Type B pancreatic cell (in vitro differentiated cells): ENCODE measurements at places on chromosomes 6 and 20. TPM values are rescaled to one million over a fixed set of nuclear protein-coding genes. Genes with fewer than 3 reads are reported as not detected.
A peak's percentile ranks its signal among the peaks of the same experiment; 100 is the strongest.

DDO gene
- total RNA-seq = not detected in 2 replicates

DEFB126 gene
- not detected in 2 replicates for total RNA-seq

RHAG gene
- total RNA-seq = not detected in 2 replicates

KHDC1L gene
- 0.75 TPM in 1 of 2 replicates, not detected in the other for total RNA-seq

KIF6 gene
- 0.79 and 3.3 TPM in 2 replicates for total RNA-seq

ZSCAN23 gene
- 10.3 and 11.2 TPM in 2 replicates for total RNA-seq

DNA sequence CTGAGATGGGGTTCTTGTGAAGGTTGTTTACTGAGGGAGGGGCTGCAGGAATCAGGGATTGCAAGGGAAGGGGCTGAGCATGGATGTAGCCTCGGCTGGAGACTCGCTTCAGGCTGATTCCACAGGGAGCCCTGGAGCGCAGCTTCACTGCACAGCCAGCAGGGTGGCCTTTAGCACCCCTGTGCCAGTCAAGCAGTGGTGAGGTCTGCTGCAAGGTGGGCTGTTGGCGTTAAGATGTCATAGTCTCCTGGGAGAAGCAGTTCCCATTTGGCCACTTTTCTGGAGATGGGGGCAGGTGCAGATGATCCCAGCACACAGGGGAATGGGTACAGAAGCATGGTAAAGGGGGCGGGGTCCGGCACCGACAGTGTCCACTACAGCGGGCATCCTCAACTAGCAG lies 126.3 kb downstream of the TOX2 start:
- peaks cover 5% of the 10 kb centered on the region for H3K4me1 ChIP-seq
- H3K36me3 ChIP-seq = no peaks in the 10 kb centered on the region
- H3K27me3 ChIP-seq = peaks cover 53% of the 10 kb centered on the region

GRCh38 chr6:40253420-40253819 lies 319.2 kb upstream of the MOCS1 start:
- H3K4me1 ChIP-seq = no peaks in the 10 kb centered on the region
- H3K27ac ChIP-seq = no peak overlapping the region
- H3K4me3 ChIP-seq = no peak overlapping the region
- peaks cover 26% of the 10 kb centered on the region for H3K27me3 ChIP-seq
- peak; percentile 39 for DNase-seq

GRCh38 chr6:87965806-87966205 lies 81.8 kb upstream of the SPACA1 start:
- no peak overlapping the region for H3K4me3 ChIP-seq
- H3K27ac ChIP-seq = no peak overlapping the region
- H3K36me3 ChIP-seq = no peaks in the 10 kb centered on the region
- peaks cover 3% of the 10 kb centered on the region for H3K27me3 ChIP-seq
- H3K4me1 ChIP-seq = no peaks in the 10 kb centered on the region

- no peaks in the 10 kb centered on the region for H3K36me3 ChIP-seq
- H3K4me3 ChIP-seq = no peak overlapping the region
- DNase-seq = no peak
Measured at GRCh38 chr6:165575158-165575549, 87.9 kb downstream of the PDE10A start.

GRCh38 chr6:130970839-130971410 lies 92.1 kb downstream of the EPB41L2 start:
- no peak for DNase-seq
- no peaks in the 10 kb centered on the region for H3K36me3 ChIP-seq
- peaks cover 10% of the 10 kb centered on the region for H3K4me1 ChIP-seq
- H3K27ac ChIP-seq = no peak overlapping the region
- H3K27me3 ChIP-seq = no peaks in the 10 kb centered on the region
- no peak overlapping the region for H3K4me3 ChIP-seq

GRCh38 chr20:34861386-34862084 lies 11.1 kb downstream of the GGT7 start:
- H3K27ac ChIP-seq = peak overlapping the region; percentile 18
- no peaks in the 10 kb centered on the region for H3K27me3 ChIP-seq
- H3K4me1 ChIP-seq = peaks cover 8% of the 10 kb centered on the region

- DNase-seq = no peak
- no peaks in the 10 kb centered on the region for H3K4me1 ChIP-seq
- no peak overlapping the region for H3K27ac ChIP-seq
- H3K27me3 ChIP-seq = no peaks in the 10 kb centered on the region
- H3K4me3 ChIP-seq = no peak overlapping the region
Measured at GRCh38 chr6:46876126-46876525, 45.6 kb downstream of the ADGRF5 start.

DNA sequence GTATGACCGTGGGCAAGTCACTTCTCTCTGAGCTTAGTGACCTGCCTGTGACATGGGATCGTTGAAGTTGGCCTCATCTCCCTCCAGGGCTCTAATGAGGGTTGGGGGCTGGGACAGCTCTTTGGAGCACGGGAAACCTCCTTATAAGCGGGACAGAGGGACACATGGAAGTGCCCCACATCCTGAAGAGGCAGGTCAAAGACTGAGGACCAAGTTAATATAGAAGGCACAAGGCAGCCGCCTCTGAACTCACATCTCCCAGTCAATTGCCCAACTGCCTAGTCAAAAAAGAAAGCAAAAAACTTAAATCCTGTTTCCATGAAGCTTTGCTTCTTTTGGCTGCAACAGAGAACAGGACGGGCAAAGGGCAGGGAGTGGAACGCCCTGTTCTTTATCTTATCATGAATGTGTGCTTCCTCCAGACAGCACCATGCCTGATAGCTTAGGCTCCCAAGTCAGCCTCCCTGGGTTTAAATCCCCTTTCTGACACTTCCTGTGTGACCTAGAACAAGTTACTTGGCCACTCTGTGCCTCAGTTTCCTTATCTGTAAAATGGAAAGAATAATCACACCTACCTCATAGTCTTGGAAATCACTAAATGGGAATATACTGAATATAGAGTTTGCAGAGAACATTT lies 27.1 kb downstream of the LBP start:
- no peak for DNase-seq
- H3K36me3 ChIP-seq = no peaks in the 10 kb centered on the region
- H3K4me1 ChIP-seq = no peaks in the 10 kb centered on the region
- no peak overlapping the region for H3K4me3 ChIP-seq
- H3K27me3 ChIP-seq = peaks cover 13% of the 10 kb centered on the region
- no peak overlapping the region for H3K27ac ChIP-seq

DNA sequence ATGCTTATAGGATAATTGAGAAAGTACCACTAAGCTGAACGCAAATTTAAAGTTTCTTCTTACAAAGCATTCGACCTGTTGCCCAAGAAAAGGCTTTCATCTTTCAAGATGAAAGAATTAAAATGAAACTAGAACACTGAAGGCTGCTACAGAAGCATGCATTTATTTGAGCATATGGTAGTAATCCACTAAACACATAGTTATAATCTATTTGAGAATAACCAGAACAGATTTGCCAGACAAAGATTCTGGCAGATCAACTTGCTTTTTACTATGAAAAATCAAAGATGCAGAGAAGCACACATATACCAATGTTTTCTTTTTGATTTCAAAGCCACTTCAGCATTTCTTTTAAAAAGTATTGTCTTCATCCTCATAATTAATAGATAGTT lies 412.2 kb downstream of the UTRN start:
- H3K27me3 ChIP-seq = no peaks in the 10 kb centered on the region
- no peak overlapping the region for H3K4me3 ChIP-seq
- no peak overlapping the region for H3K27ac ChIP-seq
- peaks cover 6% of the 10 kb centered on the region for H3K4me1 ChIP-seq

DNA sequence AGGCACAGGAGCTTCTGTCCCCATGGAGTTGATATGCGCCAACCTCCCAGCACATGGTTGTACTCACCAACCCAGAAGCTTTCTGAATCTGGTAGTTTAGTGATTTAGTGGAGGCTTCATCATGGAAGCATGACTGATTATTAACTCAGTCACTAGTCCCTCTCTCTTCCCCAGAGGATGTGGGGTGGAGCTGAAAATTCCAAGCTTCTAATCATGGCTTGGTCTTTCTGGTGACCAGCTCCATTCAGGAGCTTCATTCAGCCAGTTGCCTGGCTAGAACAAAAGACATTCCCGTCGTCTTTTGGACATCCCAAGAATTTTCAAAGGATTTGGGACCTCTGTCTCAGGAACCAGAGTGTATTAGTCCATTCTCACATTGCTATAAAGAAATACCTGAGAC lies 13.3 kb upstream of the SMIM13 start:
- no peaks in the 10 kb centered on the region for H3K36me3 ChIP-seq
- H3K4me1 ChIP-seq = no peaks in the 10 kb centered on the region
- no peaks in the 10 kb centered on the region for H3K27me3 ChIP-seq

DNA sequence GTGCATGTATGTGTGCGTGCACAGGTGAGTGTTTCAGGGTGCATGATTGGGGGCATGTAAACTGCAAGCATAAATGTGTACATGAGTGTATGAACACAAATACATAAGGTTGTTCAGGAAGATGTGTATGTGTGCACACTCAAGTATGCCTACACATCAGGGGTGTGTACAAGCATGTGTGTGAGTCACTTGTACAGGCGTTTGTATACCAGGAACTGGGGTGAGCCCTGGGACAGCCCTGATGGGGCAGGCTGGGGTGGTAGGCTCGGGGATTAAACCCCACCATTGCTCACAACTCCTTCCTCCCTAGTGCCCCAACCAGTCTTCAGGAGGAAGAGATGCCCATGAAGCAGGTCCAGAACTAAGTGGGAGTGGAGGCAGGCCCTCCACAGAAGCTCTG lies 4.3 kb downstream of the CRIP3 start:
- DNase-seq = no peak
- H3K27me3 ChIP-seq = peaks cover 17% of the 10 kb centered on the region
- H3K36me3 ChIP-seq = no peaks in the 10 kb centered on the region

GRCh38 chr6:165725201-165725600 lies 62.2 kb upstream of the PDE10A start:
- H3K27ac ChIP-seq = no peak overlapping the region
- H3K4me1 ChIP-seq = peaks cover 28% of the 10 kb centered on the region
- no peaks in the 10 kb centered on the region for H3K36me3 ChIP-seq
- DNase-seq = no peak
- no peak overlapping the region for H3K4me3 ChIP-seq
- H3K27me3 ChIP-seq = peaks cover 7% of the 10 kb centered on the region

DNA sequence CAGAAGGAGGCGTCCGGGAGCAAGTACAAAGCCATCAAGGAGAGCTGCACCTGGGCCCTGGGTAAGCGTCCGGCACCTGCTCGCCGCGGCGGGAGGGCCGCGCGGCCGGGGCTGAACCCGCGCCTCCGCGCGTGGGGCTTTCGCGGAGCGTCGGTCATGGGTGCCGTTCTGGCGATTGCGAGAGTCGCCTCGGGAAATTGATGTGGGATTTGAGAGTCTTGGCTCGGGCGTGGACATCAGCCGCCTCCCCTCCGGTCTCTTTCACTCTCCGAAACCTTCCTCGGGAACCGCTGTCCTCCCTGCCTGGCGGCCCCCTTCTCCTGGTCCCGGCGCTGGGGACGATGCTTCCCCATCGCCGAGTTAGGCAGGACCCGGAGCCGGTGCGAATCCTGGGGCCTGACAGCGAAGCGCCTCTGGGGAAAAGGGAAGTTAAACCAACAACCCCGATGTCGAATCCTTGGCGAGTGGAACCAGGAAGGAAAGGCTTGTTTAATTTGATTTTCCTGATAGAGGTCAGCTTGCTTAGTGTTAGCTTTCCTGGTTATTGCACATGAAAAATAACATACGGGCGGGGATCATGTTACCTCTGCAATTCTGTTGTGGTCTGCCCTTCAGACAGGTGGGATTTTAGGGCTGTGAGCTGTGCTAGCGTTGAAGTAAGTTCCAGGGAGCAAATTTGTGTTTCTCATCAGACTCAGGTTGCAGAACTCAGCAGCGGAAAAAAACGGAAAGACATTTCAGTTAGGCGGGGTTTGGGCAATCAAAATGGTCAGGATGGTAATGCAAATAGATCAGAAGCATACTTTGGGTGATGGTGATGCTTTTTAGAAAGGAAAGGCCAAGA lies 594 bp downstream of the ARFGEF3 start:
- no peaks in the 10 kb centered on the region for H3K36me3 ChIP-seq
- DNase-seq = no peak
- peak overlapping the region; percentile 87 for H3K4me3 ChIP-seq
- H3K27ac ChIP-seq = peak overlapping the region; percentile 58
- H3K4me1 ChIP-seq = peaks cover 13% of the 10 kb centered on the region

- H3K27ac ChIP-seq = no peak overlapping the region
- DNase-seq = no peak
- H3K4me3 ChIP-seq = no peak overlapping the region
- peaks cover 36% of the 10 kb centered on the region for H3K27me3 ChIP-seq
- peaks cover 3% of the 10 kb centered on the region for H3K4me1 ChIP-seq
Measured at GRCh38 chr20:62727584-62728027, 19.0 kb downstream of the NTSR1 start.

- no peaks in the 10 kb centered on the region for H3K36me3 ChIP-seq
- H3K4me3 ChIP-seq = no peak overlapping the region
- H3K4me1 ChIP-seq = no peaks in the 10 kb centered on the region
- H3K27ac ChIP-seq = no peak overlapping the region
Measured at GRCh38 chr6:38612143-38612965, 27.4 kb downstream of the BTBD9 start.

DNA sequence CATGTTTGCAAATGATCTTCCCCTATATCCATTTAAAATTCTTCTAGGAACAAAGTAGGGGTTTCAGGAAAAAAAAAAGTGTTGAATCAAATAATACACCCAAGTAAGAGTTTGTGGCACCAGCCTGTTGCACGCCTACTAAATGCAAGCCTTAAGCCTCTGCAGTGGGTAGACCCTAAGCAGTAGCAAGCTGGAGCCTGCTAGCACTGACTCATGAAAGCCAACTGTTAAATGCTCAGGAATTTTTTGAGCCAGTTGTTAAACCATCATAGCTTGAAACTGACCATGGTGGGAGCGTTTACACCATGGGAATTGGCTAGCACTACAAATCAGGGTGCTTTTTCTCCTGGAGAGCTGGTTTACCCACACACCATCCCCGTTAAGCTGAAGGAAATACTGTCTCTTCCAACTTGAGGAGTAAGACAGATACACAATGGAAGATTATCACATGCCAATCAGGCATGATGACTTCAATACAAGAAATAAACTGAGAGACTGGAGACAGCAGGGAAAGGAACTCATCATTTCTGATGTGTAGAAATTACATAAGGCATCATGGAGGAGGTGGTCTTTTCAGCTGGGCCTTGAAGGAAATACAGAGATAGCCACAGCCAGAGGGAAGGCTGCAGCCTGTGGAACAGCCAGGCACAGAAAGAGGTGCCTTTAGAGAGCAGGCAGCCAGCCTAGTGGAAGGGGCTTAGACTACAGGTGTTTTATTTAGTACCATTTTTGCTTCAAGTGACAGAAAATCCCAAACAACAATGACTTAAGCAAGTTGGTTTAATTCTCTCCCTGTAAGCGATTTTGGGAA lies 110.8 kb downstream of the SNX5 start:
- no peak overlapping the region for H3K4me3 ChIP-seq
- peaks cover 5% of the 10 kb centered on the region for H3K27me3 ChIP-seq
- H3K27ac ChIP-seq = no peak overlapping the region
- peaks cover 18% of the 10 kb centered on the region for H3K4me1 ChIP-seq

DNA sequence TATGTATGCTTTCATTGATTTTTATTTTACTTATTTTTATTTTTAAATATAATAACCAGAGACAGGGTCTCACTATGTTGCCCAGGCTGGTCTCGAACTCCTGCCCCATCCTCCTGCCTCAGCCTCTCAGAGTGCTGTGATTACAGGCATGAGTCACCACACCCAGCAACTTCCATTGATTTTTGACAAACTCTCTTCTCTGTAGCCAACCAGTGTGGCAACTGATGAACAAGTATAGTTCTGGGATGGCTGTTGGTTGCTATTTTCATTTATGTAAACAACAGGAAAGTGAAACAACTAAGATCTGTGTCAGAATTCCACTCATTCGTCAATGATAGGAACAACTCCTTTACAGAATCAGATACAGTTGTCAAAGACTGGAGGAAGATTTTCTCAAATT lies 356.7 kb upstream of the JARID2 start:
- H3K27ac ChIP-seq = peak overlapping the region; percentile 16
- no peaks in the 10 kb centered on the region for H3K36me3 ChIP-seq
- H3K4me1 ChIP-seq = peaks cover 20% of the 10 kb centered on the region
